ENCODE measurements at places on chromosomes 6 and 20.

DNA sequence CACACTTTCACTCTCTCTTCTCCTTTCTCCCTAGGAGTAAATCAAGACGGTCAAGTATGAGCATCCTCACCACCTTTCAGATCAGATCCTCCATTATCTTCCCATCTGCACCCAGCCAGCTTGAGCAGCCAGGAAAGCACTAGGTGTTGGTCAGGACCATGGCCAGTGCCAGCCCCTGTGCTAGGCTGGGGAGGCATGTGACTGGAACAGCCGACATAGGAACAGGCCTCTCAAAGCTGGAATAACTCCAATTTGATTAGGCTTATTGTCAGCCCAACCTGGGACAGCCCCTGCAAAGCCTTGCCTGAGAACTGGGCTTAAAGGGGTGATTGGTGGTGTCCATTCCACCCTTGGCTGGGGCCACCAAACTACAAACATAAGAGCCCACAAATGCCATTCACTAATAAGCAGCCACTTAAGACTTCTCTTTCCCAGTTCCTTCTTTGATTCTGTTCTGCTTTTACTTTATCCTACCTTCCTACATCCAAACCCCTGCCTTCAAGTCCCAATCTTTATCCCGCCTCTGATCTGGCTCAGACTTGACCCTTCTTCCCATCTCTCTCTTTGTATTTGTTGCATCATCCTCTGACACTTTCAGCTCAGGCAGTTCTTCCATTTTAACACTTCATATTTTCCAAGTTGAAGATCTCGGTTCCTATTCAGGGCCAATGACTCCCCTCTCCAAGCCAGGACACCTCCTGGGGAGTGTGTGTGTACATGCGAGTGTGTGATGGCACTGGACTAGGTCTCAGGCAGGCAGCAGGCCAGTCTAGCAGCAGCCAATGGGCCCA, 4.5 kb upstream of the TREM2 start:
- no peak for DNase-seq

- DNase-seq: no peak
Observed at GRCh38 chr6:105882828-105883227, 203.3 kb upstream of the PRDM1 start.

DNA sequence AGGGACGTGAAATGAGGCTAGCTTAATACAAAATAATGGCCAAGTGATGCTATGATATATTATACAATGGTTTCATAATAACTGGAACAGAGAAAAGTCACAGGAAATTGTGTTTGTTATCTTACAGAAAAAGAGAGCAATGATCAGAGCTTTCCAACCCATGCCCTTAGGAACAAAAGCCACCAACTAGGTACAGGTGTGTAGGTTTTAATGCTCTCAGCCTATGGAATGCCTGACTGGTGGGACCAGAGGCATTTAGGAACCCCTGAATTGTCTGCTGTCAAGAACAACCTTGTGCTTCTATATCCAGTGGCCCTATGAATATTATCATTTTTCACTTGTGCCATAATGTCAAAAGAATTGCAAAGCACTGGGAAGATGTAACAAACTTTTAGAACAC, 133.0 kb upstream of the RUNX2 start:
- no peak for DNase-seq

DNA sequence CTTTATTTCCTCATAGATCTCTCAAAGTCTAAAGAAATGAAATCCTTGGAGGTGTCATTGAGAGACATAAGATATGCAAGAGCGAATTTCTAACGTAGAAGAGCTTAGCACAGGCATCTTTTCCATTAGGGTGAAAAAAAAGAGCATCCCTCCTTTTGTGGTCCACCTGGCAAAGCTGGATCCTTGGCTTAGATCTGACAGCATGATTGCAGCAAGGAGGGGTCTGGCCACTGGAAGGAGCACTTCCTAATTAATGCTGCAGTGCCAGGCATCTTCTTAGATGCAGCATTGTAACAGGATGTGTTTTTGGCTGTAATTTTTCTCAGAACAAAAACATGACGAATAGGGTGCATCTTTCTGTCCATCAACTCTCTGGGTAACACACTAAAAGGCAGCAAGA, 60.1 kb upstream of the TFAP2D start:
- no peak for DNase-seq

- no peak for DNase-seq
Observed at GRCh38 chr6:51029561-51029960, 210.9 kb downstream of the TFAP2B start.

- no peak for DNase-seq
Observed at GRCh38 chr6:166304106-166304505, 4.1 kb downstream of the PRR18 start.

DNA sequence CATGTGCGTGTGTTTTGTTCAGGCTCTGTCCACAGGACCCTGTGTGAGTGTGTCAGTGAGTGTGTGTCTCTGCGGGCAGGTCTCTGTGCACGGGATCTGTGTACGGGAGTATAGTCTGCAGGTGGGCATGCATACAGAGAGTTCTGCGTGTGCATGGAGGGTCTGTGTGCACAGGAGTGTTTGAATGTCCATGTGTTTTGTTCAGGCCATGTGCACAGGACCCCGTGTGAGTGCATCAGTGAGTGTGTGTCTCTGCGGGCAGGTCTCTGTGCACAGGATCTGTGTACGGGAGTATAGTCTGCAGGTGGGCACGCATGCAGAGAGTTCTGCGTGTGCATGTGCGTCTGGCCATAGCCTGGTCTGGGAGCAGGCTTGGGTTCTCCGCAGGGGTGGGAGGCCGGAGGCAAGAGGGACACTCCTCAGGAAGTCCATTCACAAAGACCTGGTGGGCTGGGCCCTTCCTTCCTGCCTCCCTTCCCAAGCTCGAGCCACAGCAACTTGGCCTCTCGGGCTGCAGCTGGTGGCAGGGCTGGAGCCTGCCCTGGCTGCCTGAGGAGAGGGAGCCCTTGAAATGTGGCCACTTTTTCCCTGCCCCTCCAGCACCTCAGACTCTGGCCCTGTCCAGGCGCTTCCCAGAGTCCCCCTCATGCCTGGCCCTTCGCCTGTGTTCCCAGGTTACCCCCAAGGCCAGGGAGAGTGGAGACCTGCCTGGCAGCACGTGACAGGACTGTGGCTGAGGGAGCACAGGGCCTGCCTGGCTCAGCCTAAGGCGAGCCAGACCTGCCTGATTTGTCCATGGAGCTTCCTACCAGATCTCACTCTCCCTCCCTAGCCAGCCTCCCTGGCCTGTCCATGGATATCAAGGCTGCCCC, 6.8 kb downstream of the HSPA12B start:
- DNase-seq: no peak

- no peak for DNase-seq
Observed at GRCh38 chr6:46573140-46573539, 79.5 kb downstream of the CYP39A1 start.

DNA sequence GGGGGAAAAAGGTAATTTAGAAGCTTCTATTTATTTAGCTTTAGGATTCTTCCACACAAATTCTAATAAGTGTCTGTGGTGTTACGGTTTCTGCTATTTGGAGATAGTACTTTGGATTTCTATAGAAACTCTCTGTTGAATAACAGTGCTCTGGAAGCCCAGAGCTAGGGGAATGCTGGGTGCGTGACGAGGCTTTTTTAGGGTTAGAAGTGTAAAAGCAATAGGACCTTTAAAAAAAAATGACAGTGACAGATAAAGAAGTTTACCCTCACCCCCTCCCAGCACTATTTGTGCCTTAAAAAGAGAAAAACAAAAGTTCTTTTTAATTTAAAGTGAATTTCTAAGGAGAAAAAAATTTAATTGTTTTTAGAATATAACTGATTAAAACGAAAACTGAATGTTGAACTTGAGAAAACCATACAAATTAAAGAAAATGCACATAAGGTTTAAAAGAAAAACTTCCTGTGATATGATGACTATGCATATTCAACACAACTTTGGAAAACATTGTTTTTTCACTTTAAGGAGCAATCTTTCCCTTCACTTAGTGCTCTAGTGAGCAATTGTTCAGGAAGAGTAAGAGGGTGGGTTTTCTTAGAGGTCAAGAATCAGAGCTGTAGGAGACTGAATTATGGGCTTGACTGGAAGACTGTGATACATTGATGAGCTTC, 89.6 kb upstream of the RIPOR2 start:
- no peak for DNase-seq

DNA sequence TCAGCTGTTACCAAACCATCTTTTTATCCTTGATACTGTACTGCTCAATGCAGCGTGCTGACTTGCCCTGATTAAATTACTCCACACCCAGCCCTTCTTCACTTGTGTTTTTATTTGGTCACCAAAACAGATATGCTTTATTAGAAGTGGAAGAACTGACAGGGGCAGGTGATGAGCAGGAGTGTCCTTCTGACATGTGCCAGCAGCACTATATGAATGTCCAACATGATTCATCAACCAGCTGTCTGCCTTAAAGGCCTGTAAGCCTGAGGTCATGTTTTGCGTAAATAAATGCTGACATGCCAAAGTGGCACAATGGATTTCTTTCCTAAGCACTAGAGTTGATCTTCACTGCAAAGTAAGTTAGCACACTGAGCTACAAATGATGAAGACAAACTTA, 15.4 kb downstream of the POPDC3 start:
- no peak for DNase-seq

DNA sequence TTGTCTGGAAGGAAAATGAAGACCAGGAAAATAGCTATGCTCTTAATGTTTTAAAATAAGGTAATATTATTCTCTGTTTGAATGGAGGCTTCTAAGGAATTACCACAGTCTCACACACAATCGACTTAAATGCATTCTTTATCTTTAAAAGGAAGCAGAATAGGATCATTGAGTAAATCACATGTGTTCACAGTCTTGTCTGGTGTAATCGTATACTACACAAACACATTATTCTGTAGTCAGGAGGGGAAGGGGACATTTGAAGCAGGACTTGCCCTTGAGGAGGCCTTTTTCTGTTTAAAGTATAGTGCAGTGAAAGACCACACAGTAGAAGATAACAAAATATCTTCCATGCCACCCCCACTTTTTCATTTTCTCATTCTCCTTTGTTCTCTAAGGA, 20.6 kb upstream of the REV3L start:
- no peak for DNase-seq

DNA sequence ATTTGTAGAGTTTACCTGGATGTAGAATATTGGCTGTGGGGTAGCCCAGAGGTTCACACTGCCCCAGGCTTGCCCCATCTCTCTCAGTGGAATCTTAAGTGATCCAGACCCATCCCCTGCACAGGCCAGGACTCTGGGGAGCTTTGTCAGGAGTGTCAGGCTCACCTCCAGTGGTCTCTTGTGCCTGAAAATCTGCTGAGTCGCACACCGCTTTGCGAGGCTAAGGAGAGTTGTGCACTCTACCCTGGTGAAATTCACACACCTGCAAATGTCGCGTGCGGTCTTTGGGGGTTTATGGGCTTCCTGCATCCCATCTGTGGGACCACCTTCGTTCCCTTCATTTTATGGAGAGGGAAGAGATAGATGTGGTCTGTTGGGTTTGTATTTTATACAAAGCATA, 63.6 kb upstream of the KIF25 start:
- DNase-seq: no peak

DNA sequence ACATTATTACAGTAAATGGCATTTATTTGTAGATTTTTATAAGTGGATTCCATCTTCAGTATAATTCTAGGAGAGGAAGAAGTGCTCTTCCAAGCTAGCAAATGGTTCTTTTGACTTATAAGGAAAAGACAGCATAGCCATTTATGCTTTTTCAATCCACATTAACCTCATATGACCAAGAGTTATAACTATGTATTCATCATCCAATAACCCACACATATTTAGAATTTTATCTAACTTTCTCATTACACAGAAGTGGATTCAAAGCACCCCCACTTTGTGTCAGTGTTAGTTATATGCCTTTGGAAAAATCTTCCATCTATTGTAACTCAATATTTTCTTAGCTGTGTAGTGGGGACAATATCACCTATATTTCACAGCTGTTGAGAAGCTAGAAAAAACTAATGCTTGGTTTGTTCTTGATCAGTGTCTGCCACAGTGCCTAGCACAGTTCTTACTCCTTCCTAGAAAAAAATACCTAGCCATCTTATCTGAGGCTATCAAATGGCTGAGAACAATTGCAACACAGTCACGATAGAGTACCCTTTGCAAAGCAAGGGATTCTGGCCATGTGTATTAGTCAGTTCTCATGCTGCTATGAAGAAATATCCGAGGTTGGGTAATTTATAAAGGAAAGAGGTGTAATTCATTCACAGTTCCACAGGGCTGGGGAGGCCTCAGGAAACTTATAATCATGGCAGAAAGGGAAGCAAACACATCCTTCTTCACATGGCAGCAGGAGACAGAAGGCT, 986.3 kb downstream of the TFAP2A start:
- DNase-seq: no peak

GRCh38 chr6:155270561-155271091, 6.8 kb downstream of the CLDN20 start:
- DNase-seq: no peak

GRCh38 chr20:45592574-45593189, 13.6 kb upstream of the WFDC8 start:
- peak; percentile 47 for DNase-seq

- DNase-seq: no peak
Observed at GRCh38 chr20:18255526-18255925, 32.8 kb upstream of the ZNF133 start.

GRCh38 chr6:103838457-103838856, 1021.3 kb downstream of the HACE1 start:
- DNase-seq: no peak

GRCh38 chr6:39426073-39426456, 103.6 kb upstream of the KCNK16 start:
- DNase-seq: no peak
